ENCODE measurements at places on chromosomes 11 and 22.

DNA sequence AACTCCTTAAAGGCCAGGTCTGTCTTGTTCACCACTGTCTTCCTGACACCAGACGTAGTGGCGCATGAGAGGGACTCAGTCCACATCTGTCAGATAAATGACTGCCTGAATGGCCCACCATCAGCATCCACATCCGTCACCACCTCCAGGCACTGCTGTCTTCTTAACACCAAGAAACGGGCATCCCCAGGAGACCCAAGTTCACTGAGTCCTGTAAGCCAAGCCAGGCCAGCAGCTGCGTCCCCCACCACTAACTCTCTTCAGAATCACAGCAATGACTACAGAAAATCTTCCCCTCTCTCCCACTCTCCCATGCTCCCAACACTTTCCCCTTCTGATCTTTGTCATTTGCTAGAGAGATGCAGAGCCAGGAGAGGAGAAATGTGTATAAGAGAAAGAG is 47.3 kb upstream of the LRRC32 start:
- DNase-seq, result no peak

- no peak for DNase-seq
These were observed 118.5 kb downstream of the PHF21B start for GRCh38 chr22:44891293-44891747.

DNA sequence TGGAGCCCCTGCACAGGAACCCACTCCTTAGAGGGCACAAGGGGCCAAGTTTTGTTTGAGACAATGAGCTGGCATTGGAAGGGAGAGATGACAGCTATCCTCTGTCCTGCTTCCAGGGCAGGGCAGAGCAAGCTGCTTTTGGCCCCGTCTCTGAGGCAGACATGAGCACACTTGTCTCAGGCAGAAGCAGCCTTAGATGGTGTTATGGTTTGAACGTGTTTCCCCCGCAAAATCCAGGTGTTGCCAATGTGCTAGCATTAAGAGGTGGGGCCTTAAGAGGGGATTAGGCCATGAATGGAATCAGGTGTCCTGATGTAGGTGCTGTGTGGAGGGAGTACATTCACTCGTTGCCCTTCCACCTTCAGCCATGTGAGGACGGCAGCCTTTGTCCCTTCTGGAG is 2.5 kb downstream of the TP53AIP1 start:
- no peak for DNase-seq

GRCh38 chr11:46120346-46121300 is 631 bp downstream of the PHF21A start:
- DNase-seq, result peak; percentile 87

DNA sequence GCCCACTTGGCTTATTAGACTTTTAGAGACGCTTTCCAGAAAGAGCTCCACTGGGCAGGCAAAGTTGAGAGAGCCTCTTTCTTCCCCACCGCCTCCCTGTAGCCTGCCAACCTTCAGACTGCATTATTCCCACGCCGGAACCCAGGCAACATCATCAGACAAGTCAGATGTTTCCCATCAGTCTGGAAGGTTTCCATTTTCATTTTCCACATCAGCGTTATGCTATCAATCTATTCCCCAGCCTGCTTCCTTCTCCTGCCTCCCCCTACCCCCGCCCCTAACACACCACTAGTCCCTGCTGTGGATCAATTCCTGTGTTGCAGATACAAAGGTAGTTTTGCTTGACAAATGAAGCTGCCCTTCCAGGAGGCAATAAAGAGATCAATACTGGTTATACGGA is 184.8 kb downstream of the DSCAML1 start:
- no peak for DNase-seq

- DNase-seq, result no peak
These were observed 55.0 kb upstream of the VSTM5 start for GRCh38 chr11:93905384-93905783.

GRCh38 chr11:117186431-117186761 is 7.9 kb downstream of the SIDT2 start:
- no peak for DNase-seq

GRCh38 chr22:48428631-48429371 is 1398.9 kb downstream of the BRD1 start:
- DNase-seq, result no peak

All from left renal cortex interstitium (tissue), 4 donors.